ENCODE measurements at places on chromosomes 7 and 10.

DNA sequence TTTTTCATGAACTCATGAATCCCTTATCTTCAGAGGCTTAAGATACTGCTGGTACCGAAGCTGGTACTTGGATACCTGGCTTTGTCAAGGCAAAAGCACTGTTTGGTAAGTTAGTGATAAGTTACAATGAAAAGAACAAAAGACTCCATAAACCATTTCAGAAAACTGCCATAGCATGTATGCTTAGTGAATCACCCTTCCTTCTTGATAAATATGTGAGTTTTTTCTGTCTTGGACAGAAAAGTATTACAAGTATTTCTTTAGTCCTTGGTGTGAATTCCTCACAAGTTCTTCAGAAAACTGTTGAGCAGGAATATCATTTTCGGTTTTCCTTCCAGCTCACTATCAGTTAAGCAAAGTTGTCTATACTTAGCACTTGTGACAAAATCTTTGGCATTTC is 25.6 kb downstream of the PUS7 start:
- no peak for DNase-seq

GRCh38 chr7:40371806-40372440 is 237.1 kb downstream of the SUGCT start:
- DNase-seq: no peak

- no peak for DNase-seq
Observed at GRCh38 chr7:135117096-135117495, 30.8 kb upstream of the TMEM140 start.

DNA sequence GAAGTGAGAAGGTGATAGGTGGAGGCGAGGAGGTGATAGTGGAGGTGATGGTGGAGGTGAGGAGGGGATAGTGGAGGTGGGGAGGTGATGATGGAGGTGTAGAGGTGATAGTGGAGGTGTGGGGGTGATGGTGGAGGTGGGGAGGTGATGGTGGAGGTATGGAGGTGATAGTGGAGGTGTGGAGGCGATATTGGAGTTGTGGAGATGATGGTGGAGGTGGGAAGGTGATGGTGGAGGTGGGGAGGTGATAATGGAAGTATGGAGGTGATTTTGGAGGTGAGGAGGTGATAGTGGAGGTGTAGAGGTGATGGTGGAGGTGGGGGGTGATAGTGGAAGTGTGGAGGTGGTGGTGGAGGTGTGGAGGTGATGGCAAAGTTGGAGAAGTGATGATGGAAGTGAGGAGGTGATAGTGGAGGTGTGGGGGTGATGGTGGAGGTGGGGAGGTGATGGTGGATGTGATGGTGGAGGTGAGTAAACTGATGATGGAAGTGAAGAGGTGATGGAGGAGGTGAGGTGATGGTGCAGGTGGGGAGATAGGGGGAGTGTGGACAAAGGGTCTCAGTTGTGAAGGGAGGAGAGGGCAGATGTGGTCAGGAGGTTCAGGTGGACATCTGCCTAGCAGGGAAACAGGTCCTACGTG is 36.6 kb downstream of the ADCY1 start:
- no peak for DNase-seq

- DNase-seq: no peak
Observed at GRCh38 chr10:72353965-72354355, 759 bp downstream of the DNAJB12 start.

DNA sequence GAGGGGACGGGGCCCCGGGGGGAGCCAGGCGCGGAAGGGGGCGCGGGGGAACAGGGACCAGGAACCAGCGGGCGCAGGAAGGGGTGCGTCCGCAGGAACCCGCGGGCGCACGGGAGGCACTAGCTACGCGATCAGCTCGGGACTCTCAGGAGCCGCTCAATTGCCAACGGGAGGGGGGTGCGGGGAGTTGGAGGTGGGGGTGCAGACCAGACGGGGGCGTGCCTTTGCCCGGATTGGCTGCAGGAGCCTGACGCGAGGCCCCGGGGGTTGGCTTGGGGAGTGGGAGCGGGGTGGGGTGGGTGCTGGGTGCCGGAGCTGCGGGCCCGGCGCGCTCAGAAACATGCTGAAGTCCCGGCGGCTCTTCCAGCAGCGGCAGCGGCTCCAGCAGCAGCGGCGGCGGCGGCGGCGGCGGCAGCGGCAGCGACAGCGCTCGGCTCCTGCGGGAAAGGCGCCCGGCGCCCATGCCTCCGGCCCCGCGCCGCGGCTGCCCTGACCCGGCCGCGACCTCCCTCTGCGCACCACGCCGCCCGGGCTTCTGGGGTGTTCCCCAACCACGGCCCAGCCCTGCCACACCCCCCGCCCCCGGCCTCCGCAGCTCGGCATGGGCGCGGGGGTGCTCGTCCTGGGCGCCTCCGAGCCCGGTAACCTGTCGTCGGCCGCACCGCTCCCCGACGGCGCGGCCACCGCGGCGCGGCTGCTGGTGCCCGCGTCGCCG is at the start of gene ADRB1:
ADRB1 (plus strand) TSS at position 335 of the 715 bp plus-strand sequence; CDS start at position 602, 267 bp downstream.
- no peak for DNase-seq

DNA sequence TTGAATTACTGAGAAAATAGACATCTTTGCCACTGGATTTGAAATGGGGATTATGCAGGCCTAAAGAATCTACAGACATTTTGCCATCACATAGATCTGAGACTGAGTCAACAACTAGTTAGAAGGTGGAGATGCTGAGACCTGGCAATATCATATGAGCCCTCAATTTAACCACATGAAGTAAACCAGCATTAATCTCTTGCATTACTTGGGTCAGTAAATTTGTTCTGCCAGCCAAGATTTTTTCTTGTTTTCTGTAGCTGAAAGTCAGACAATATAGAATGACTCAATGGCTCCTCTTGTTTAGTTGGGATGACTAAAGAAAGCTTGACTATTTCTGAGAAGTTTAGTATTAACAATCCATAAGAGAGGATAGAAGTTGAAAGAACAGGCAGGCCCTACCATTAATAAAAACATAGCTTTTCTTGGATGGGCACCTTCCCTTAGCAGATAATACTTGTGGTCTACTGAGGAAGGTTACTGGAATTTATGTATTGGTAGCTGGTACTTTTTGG is 396.7 kb upstream of the SORCS1 start:
- DNase-seq: no peak

DNA sequence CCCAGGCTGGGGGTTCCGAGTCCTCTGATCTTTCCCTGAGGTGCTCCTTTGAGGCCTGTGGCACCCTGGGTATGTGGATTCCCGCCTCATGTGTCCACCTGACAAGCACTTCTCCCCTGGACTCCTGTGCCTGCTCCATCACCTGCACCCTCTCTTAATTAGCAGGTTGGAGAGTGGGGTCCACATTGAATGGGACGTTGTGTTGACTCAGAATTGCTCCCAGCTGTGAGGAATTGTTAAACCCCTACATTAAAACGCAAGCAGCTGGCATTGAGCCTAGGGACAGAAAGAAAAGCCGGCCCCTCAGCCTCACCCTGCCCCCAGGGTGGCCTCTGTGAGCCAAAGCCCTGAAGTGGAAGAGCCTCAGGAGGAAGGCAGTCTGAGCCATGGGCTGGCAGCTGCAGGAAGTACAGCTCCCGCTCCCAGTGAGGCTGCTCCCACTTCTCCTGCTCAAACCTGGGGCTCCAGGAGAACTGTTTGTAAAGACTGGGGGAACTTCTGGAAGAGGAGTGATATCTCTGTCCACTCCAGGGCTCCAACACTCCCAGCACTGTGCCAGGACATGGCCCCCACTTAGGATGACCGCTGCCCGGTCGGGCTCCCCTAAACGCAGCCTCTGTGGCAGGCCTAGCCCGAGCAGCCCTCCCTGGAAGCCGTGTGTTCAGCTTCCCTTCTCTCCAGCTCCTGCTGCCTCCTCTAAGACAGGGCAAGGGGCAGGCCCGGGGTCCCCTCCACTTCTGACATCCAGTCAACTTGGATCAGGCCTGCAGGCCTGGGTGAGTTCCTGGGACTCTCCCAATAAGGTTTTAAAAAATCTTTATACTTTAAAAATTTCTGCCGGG is 1.8 kb upstream of the OPN4 start:
- DNase-seq: no peak

DNA sequence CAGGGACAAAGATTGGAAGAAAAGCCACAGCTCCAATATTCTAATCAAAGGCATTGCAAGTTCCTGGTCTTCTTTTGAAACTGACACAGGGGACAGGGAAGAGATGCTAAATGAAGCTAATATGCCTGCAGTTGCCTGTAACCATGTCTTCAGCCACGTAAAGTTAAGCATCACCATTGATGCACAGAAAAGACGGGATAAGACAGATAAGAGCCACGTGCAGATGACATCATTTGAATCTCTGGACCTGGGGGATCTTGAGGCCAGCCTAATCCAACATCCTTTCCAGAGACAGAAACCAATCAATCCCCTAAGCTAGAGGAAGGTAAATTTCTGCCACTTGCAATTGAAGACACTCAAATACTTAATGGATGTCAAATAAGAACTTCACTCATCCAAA is 93.4 kb downstream of the PIP4K2A start:
- no peak for DNase-seq

DNA sequence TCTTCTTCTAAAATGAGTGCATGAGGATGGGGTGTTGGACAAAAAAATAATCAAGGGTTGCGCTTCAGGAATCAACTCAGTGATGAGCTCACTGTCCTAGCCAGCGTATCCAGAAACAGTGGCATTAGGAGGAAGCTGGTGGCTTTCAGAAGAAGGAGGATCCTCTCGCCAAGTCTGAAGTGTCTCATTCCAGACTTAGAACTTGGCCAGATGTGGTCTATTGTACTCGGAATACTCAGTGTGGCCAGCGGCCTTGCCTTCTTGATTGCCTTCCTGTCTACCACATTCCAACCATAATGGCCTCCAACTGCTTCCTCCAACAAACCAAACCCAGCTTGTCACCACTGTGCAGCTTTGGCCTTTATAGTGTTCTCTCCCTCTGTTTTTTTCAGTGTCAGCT is 732.4 kb downstream of the KCNMA1 start:
- DNase-seq: no peak

DNA sequence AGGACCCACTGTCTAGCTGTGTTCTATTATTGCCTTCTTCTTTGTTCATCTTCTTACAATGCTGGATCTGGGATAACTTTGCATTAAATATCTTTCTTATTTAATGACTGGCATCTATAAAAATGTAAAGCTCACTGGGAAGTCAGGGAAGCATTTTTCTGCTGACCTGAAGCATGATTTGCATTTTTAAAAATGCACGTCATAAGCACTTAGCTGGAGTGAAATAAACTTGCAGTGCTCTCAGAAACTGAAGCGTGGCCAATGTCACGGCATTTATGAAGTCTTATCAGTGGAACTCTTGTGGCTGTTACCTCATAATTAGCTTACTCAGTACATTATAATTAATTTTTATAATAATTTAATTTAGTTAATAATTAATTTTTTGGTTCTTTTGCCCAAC is 59.1 kb downstream of the FRMD4A start:
- DNase-seq: no peak

DNA sequence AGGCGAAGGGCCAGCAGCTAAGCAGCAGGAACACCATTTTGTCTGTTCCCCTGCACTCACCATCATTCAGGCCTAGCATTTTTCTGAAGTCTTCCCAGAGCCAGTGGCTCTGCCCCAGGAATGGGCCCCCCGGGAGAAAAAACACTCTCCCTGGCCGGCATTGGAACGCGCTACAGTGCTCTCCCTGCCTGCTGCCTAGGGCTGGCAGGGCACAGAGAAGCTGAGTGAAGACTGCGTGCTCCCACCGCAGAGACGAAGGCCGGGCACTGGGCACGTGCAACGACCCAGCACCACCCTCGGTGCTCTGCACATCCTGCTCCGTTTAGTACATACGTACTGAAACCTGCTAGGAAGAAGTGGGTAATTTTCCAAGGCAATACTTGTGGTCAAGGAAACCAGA is 34.4 kb downstream of the HSPA12A start:
- DNase-seq: no peak

DNA sequence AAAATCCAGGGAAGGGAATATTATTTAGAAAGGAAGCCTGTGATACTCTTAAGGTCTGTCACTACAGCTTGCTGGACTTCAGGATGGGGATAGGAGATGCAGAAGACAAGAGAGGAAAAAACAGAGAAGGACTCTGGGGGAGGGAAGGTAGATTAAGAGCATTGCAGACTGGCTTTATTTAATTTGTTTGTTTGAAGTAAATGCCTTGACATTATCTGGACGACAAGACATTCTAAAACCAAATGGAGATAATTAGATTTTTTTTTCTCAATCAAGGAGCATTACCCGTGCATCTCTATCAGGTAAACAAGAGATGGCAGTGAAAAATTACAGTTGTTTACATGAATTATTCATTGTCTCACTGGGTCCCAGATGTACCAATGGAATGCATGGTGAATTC is 24.3 kb downstream of the ACTA2 start:
- DNase-seq: no peak

GRCh38 chr10:114548662-114549061 is 109.4 kb downstream of the ABLIM1 start:
- DNase-seq: no peak

GRCh38 chr10:26323219-26323618 is 106.6 kb downstream of the GAD2 start:
- no peak for DNase-seq

GRCh38 chr7:54680377-54681005 is 78.5 kb downstream of the SEC61G start:
- DNase-seq: no peak
